Activated T-helper 17 cell treated with anti-CD3 and anti-CD28 coated beads, Interleukin-2, amount 50 U/mL, for 72 hours (primary cell): ENCODE measurements at places on chromosomes 16 and 17.

GRCh38 chr17:17191346-17191792, 14.8 kb downstream of the PLD6 start:
- ATAC-seq: no peak

- no peak for ATAC-seq
Measured at GRCh38 chr16:88385831-88386815, 3.4 kb downstream of the ZNF469 start.

DNA sequence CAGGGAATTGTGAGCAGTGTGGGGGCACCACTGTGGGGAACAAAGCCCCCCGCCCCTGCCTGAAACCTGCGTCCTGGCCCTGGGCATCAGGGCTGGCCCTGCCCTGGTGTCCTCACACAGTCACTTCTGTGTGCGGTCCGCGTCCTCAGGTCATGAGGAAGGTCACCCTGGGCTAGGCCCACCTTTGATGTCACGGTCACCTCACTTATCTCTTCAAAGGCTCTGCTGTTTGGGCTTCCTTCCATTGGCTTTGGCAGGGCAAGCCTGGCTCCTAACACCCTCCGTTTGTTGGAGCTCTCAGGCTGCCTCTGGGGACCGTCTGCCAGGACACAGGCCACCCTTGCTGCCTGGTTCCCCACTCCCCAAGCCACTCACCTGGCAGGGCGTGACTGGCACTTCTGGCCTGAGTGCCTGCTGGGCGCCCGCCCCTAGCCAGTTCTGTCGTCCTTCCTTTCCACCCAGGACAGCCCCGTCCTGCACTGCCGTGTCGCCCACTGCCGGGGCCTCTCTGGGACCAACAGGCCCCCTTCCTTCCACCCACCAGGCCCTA, 8.8 kb downstream of the CENPX start:
- no peak for ATAC-seq

GRCh38 chr17:76709077-76709950, 1.5 kb downstream of the MXRA7 start:
- ATAC-seq: no peak

DNA sequence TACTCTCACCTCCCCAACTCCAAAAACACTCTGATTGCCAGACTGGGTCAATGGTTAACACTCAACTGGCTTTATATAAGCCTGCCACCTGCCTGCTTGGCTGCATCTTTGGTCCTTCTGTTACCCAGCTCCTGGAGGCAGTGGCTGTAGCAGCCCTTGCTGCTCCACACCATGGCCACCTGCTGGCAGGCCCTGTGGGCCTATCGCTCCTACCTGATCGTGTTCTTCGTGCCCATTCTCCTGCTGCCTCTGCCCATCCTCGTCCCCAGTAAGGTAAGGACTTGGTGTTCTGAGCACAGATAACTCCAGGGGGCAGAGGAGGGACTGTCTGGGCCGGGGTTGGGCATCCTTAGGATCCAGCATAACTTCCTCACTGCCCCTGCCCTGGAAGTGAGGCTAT, at the start of gene SLC13A2:
TSS of gene SLC13A2 (plus strand) at position 103 of the 400 bp plus-strand sequence. CDS start at position 172, 69 bp downstream.
- ATAC-seq: no peak

DNA sequence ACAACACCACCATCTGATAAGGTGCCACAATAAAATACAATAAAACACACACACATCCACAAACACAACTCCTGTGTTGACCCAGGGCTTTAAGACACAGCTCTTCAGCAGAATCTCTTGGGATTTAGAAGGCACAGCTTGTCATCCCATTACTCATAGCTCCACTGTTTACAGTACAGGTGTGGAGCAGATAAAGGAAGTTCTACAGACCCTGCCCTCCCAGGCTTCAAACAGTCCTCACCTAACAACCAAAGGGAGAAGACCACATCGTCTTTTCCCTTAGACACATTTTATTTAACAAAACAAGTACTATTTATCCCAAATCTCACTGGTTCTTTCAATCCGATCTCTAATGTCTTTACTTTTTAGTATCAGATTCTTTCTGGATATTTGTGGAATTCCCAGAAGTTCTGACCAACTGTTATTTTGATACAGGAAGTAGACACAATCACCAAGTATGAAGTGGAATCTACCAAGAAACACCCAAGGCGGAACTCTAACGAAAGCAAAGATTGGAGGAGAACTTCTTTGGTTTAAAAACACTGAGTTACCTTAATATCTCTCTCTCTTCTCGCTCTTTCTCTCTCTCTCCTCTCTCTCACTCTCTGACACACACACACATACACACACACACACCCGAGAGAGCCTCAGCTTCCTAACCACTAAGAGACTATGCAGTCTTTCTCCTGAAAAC, 46.1 kb downstream of the CYTH1 start:
- peak; percentile 68 for ATAC-seq

DNA sequence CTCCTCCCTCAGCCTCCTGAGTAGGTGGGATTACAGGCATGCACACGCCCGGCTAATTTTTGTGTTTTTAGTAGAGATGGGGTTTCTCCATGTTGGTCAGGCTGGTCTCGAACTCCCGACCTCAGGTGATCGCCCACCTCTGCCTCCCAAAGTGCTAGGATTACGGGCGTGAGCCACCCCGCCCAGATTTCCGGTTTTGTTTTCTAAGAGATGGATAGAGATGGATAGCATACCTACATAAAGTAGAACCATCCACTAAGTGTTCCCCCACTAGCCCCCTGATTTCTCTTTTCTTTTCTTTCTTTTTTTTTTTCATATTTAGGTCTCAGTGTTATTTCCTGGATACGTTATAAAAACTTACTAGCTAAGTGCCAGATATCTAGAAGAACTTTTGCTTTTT, 2.0 kb downstream of the WSB1 start:
- no peak for ATAC-seq

GRCh38 chr16:88570691-88571092, 489 bp downstream of the ZC3H18 start:
- ATAC-seq: peak; percentile 35

DNA sequence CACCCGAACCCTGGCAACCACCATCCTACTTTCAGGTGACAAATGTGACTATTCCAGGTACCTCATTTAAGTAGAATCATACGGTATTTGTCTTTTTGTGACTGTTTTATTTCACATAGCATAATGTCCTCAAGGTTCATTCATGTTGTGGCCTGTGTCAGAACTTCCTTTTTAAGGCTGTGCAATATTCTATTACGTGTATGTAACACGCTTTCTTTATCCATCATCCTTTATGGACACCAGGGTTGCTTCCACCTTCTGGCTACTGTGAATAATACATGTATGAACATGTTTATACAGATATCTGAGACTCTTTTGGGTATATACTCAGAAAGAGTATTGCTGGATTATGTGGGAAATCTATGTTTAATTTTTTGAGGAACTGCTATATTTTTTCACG, 28.7 kb upstream of the RSL1D1 start:
- peak; percentile 26 for ATAC-seq

- no peak for ATAC-seq
Measured at GRCh38 chr16:23929856-23930255, 94.1 kb downstream of the PRKCB start.

DNA sequence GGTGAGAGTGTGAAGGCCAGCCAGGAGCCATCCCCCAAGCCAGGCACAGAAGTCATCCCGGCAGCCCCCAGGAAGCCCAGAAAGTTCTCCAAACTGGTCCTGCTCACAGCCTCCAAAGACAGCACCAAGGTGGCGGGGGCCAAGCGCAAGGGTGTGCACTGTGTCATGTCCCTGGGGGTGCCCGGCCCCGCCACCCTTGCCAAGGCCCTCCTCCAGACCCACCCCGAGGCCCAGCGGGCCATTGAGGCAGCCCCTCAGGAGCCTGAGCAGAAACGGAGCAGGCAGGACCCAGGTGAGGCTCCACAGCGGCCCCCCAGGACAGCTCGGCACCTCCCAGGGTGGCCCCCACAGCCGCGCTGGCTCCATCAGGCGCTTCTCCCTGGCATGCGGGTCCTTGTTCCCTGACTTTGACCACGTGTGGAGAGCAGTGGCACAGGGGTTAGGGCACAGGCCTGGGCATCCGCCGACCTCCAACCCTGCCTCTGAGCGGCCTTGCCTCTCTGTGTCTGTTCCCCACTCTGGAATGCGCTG, 13.5 kb downstream of the FLYWCH2 start:
- no peak for ATAC-seq

GRCh38 chr16:11737713-11738112, 4.9 kb downstream of the TXNDC11 start:
- ATAC-seq: no peak

GRCh38 chr16:2443555-2443954, 14.3 kb downstream of the CCNF start:
- ATAC-seq: no peak
